ENCODE measurements at places on chromosomes 11 and 22. TPM values are rescaled to one million over a fixed set of nuclear protein-coding genes. Genes with fewer than 3 reads are reported as not detected.

Gene HPX
- 2.4 TPM for total RNA-seq

Gene SSRP1
- total RNA-seq = 70.0 TPM

Gene CALCB
- 9.5 TPM for total RNA-seq

Gene LAYN
- total RNA-seq = 1.9 TPM

Data from motor neuron (in vitro differentiated cells).